ENCODE measurements at places on chromosomes 13 and 19. TPM values are rescaled to one million over a fixed set of nuclear protein-coding genes. Genes with fewer than 3 reads are reported as not detected.

PCDH20 gene
- total RNA-seq, result 1.9 TPM

ZNF497 gene
- total RNA-seq, result 3.4 TPM

TMC4 gene
- 0.96 TPM for total RNA-seq

C1QTNF9B gene
- total RNA-seq, result not detected

IGFL3 gene
- total RNA-seq, result not detected

FPR3 gene
- not detected for total RNA-seq

NOVA2 gene
- total RNA-seq, result not detected

PROZ gene
- not detected for total RNA-seq

TNFRSF19 gene
- total RNA-seq, result 0.06 TPM

Data from A673 (cell line).